ENCODE measurements at places on chromosomes 6 and 20.
A peak's percentile ranks its signal among the peaks of the same experiment; 100 is the strongest.

- no peak for DNase-seq
Observed at GRCh38 chr20:10657453-10657852, 16.3 kb downstream of the JAG1 start.

GRCh38 chr6:11054722-11055121, 10.6 kb upstream of the ELOVL2 start:
- DNase-seq, result no peak

- DNase-seq, result no peak
Observed at GRCh38 chr6:166317261-166318212, 9.3 kb upstream of the PRR18 start.

DNA sequence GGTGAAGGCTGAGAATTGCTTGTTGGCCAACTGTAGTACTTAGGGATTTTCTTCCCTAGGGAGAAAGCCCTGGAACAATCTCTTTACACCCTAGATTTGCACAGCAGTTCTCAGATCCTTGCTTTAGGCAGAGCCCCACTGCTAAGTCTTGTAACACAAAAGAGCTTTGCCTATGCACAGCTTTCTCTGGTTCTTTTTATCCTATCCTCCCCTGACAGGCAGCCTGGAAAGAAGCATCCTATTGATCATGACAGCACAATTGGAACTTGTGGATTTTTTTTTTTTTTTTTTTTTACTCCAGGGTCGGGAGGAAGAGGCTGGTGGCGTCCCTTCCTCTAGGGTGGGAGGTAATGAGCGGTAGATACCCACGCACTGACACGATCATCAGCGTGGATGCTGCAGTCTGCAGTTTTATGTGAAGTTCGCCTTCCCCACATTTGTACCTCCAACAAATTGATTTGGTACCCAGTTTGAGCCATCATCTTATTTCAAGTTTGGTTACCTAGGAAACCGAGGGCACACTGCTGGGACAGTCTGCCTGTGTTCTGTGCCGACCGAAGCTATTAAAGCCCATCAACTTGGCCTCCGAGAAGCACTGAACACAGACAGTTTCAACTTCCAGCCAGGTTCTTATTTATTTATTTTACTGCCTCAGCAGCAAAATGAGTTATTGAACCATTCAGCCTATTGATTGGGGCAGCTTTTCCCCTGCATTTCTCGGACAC, 110.1 kb downstream of the NRN1 start:
- no peak for DNase-seq

- DNase-seq, result no peak
Observed at GRCh38 chr6:56649053-56649769, 6.5 kb upstream of the DST start.

- no peak for DNase-seq
Observed at GRCh38 chr6:143529095-143529494, 17.6 kb upstream of the FUCA2 start.

DNA sequence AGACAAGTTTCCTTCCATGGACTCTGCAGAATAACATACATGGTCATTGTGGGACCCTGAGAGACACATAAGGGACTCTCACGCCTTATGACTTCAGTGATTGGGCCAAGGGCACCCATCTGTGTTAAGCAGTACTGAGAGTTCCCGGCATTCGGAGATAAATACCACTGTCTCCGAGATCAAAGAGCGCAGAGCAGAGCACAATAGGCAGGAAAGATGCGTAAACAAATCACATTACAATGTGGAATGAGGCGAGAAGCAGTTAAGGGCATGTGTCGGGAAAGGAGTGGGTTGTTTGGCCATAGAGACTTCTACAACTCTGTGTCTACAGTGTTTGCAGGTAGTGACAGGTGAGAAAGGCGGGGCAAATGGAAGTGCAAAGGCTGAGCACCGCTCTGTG, 57.6 kb downstream of the NRSN1 start:
- DNase-seq, result no peak

GRCh38 chr20:707451-708110, 32.0 kb upstream of the SCRT2 start:
- DNase-seq, result no peak

DNA sequence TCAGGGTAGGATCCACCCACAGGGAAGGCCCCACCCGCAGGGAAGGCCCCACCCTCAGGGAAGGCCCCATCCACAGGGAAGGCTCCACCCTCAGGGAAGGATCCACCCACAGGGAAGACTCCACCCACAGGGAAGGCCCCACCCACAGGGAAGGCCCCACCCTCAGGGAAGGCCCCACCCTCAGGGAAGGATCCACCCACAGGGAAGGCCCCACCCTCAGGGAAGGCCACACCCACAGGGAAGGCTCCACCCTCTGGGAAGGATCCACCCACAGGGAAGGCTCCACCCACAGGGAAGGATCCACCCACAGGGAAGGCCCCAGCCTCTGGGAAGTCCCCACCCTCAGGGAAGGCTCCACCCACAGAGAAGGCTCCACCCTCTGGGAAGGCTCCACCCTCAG, 40.5 kb downstream of the KCNQ2 start:
- DNase-seq, result no peak

DNA sequence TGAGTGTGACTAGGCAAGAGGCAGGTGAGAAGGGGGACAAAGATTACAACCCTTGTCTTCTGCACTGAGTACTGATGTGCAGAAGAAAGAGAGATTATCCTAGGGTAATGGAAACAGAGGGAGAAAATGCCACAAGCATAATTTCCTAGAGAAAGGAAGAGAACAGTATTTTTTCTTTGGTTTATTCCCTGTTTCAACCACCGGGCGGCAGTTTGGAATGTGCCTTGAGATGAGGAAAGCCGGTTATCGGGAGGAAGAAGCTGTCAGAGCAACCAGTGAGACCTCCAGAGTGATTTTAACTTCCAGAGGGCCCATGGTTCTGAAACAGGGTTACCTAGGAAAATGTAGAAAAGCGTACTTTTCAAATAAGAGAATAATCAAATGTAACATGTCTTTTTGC, 121.4 kb downstream of the REV3L start:
- no peak for DNase-seq

DNA sequence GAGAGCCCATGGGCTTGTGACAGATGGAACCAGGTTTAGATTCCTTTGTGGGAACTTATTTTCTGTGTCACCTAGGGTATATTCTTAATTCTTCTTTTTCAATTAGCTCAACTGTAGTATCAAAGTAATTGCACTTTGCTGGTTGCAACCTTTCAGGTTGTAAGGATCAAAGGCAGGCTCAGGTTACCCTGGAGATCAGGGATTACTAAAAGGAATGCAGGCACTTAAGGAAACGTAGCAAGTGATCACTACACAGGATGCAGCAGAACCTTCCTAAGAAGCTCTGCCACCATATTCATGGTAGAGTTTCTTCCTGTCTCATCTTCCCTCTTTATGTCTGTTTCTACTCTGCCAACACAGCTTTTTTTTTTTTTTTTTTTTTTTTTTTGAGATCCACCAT, 133.2 kb upstream of the JAG1 start:
- no peak for DNase-seq

- DNase-seq, result no peak
Observed at GRCh38 chr6:100281471-100281901, 183.2 kb downstream of the SIM1 start.

DNA sequence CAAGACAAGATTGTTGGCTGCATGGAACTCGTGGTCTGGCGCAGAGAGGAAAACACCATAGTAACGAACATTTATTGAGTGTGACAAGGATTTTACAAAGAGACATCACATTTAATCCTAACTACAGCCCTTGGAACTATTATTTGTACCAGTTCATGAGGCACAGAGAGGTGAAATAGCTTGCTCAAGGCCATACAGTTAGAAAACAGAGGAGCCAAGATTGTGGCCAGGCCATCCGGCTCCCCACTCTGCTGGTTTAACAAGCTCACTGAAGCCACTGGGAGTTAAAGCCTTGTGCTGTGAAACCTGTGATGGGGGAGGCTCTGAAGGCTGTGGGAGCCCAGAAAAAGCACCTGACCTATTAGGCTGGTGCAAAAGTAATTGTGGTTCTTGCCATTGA, 74.9 kb upstream of the ZNFX1 start:
- no peak for DNase-seq

- no peak for DNase-seq
Observed at GRCh38 chr20:39676241-39676640, 714.1 kb downstream of the DHX35 start.

GRCh38 chr6:109790131-109790530, 99.0 kb downstream of the FIG4 start:
- DNase-seq, result no peak

- DNase-seq, result no peak
Observed at GRCh38 chr20:826695-827323, 6.7 kb upstream of the FAM110A start.

DNA sequence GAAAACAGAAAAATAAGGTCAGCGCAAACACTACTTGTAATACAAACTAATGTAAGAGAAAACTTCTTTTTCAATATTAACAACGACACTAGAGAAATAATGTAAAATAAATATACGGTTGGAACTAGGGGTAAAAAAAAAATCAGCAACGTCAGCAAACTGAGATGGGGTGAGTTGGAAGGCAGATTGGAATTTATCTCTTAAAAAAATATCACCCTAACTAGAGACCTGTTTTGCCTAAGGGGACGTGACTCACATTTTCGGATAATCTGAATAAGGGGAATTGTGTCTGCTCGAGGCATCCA, 705 bp upstream of the UTRN start:
- DNase-seq, result no peak

GRCh38 chr6:14751645-14752175, 494.2 kb upstream of the JARID2 start:
- no peak for DNase-seq

DNA sequence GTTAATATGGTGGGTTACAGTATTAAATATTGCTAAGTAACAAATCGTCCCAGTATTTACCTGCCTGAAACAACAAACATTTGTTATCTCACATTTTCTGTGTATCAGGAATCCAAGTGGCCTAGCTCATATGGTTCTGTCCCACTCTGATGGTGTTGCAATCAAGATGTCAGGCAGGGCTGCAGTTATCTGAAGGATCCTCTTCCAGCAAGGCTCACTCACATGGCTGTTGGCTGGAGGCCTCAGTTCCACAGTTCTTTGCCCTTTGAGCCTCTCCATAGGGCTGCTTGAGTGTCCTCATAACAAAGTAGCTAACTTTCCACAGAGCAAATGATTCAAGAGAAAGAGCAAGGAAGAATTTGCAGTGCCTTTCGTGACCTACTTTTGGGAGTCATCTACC, 17.7 kb downstream of the RAB22A start:
- DNase-seq, result no peak

GRCh38 chr20:46065006-46065405, 24.8 kb downstream of the NCOA5 start:
- DNase-seq, result no peak

DNA sequence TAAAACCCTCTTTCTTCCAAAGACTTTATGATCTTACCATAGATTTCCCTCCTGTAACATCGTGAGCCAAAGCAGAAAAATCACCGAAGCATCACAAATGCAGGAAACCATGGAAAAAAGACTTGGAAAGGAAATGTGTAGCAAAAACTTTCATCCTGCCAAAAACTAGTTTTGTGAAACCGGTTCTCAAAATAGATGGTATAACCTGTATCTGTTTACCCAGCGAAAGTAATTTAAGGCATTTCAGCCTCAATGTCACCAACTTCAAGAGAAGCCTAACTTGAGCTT, 213.9 kb downstream of the ZNF217 start:
- DNase-seq, result no peak

GRCh38 chr6:35718911-35719381, 17.9 kb upstream of the ARMC12 start:
- DNase-seq, result peak; percentile 45

DNA sequence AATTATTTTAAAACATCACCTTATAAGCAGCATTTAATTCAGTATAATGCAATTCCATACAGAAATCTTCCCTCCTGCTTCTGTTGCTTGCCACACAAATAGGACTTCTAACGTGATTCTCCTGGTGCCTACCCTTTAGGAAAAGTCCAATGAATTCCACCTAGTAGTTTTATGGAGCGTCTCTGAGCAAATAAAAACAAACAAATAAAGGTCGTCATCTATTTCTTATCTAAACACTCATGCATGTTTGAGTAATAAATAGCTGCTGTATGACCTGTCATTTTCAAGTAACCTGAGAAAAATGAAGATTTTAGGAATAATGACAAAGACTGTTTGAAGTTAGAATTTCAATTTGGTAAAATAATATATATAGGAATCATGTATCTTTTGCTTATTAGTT, 102.7 kb downstream of the BMP5 start:
- no peak for DNase-seq

DNA sequence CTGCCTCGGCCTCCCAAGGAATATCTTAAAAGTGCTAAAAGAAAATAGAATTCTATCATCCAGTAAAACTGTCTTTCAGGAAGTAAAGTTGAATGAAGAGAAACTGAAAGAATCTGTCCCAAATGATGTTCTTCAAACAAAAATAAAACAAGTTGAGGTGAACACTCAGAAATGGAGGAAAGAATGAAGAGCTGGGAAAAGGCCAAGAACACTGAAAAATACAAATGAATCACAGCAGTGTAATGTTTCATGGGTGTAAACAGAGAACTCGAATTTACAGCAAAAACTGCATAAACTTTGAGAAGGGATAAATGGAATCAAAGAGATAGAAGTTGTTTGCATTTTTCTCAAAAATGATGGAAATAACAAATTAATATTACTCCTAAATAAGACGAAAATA, 317.3 kb downstream of the TAF4 start:
- no peak for DNase-seq

GRCh38 chr6:119484598-119484997, 135.0 kb upstream of the MAN1A1 start:
- no peak for DNase-seq

DNA sequence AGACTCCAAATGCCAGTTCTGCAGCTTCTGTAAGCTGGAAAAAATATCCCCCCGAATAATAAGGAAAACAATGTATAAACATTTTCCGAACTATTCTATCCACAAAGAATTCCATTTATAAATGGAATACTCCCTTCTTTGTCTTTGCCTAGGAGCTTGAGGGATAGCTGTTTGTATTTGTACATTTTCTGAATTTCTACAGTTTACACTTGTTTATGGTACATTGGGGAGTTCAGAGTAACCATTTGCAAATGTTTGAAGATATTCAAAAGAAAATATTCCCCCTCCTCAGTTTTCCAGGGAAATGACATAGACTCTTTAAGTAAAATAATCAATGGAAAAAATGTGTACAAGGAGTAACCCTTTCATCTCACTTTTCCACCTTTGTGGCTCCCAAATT, 149.6 kb downstream of the SOBP start:
- no peak for DNase-seq

- no peak for DNase-seq
Observed at GRCh38 chr6:129981598-129981997, 36.8 kb upstream of the L3MBTL3 start.
